ENCODE measurements at places on chromosomes 6 and 20.

GRCh38 chr6:106460481-106460880 is 100.0 kb downstream of the CRYBG1 start:
- DNase-seq: no peak

GRCh38 chr6:118705544-118706491 is 54.4 kb upstream of the CEP85L start:
- DNase-seq: peak; percentile 31

GRCh38 chr20:19003366-19004336 is 190.1 kb downstream of the SCP2D1 start:
- DNase-seq: no peak

- no peak for DNase-seq
Measured at GRCh38 chr6:151412909-151413308, 21.6 kb upstream of the ZBTB2 start.

DNA sequence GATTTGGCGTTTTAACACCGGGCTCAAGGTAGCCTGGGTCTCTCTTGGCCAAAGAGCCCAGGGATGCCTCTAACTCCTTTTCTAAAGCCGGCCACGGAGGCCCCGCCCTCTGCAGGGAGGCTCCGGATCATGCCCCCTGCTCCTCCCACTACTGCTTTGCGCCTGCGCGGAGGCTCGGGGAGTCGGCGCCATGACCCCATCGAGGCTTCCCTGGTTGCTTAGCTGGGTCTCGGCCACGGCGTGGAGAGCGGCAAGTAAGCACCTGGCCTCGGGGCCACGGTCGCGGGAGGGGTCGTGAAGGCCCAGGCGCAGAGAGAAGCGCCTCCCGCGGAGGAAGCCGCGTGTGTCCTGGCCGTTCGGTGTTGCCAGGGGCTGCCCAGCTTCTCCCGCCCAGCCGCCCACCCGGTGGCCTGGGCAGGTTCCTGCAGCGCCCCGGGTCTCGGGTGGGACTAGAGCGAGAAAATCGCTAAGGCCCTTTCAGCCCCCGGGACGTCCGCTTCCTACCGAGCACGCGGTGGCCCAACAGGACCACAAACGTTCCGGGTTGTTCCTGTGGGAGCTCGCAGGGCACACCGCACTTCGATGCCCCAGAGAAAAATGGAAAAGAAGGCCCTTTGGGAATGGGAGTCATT is at the start of gene SDHAF4:
TSS of gene SDHAF4 (plus strand) at position 180 of the 632 bp plus-strand sequence. CDS start at position 191, 11 bp downstream.
- peak; percentile 95 for DNase-seq

GRCh38 chr6:52359403-52359802 is 2.5 kb upstream of the PAQR8 start:
- DNase-seq: no peak
